ENCODE measurements at places on chromosomes 5 and 9.

DNA sequence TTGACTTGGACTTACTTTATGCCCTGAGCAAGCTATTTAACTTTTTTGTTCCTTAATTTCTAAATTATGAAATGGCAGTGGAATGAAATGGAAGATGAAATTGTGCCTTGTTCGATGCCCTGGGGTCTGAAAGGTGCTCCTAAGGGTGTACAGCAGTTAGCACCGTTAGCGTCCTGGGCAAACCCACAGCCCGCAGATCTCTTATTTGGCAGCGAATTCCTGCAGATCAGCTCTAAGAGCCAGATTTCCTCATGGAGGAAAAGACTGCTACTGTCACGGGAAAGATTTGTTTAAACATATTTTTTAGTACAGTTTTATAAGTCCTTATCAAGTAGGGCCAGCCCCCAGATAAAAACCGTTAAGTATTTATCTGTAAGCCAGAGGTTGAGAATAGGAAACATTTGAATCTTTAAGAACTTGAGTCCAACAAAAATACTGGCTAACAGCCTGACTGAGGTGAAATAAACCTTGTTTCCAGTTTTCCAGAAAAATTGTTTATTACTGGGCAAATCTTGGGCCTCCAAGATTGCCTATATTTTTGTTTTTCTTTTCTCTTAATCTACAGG is 216.5 kb upstream of the DMRT1 start:
- DNase-seq = no peak

- no peak for DNase-seq
Measured at GRCh38 chr9:94916956-94917355, 190.5 kb downstream of the AOPEP start.

- no peak for DNase-seq
Measured at GRCh38 chr5:54761213-54761701, 224.1 kb downstream of the ESM1 start.

DNA sequence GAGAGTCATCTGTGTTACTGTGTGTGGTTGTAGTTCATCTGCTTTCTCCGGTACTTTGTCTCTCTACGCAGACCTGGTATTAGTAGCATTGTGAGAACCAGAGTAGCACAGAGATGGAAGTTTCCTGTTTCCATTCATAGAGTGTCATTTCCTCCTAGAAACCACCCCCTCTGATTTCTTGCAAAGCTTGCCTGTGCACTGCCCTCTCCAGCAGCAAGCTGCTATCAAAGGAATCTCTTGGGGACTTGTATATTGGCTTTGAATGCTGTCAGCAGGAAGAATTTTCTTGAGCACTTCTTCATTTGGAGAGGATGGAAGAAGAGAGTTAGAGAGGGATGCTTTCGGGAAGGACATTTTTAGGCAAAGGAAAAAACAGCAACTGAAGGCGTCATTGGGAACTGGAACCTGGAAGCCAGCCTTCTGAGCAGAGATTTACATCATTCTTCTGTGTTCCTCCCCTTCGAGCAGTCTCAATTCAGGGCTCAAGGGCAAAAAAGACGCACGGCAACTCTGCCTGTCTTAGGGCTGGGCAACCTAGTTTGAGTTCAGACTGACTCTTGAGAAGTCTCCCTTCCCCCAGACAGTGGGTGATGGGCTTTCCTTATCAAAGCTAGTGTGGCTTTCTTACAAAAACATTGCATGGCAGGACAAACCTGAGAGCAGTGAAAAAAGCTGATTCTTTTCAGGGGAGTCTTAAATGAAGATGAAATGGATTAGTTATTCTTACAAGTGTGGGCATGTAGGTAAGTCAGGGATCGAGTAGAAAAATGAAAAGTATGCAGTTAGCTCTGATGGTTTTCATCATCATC is 226.3 kb downstream of the AOPEP start:
- no peak for DNase-seq

DNA sequence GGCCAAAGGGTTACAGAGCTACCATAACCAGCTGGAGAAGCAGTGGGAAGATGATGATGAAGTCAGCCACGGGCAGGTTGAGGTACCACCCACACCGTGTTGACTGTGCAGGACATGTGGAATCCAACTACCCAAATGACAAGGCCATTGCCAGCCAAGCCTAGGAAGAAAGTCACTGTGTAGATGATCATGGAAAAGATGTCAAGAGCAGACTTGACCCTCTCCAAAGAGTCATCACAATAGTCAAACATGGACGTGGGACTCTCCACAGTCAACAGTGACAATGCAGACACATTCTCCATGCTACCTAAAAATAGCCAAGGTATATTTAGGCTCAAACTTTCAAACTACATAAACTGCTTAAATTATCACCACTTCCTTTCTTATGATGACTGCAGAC is 20.9 kb upstream of the SPINK1 start:
- no peak for DNase-seq

- no peak for DNase-seq
Measured at GRCh38 chr9:81411961-81412360, 277.4 kb downstream of the TLE1 start.
